Effector memory CD4-positive, alpha-beta T cell (primary cell): ENCODE measurements at places on chromosomes 2 and 18.

DNA sequence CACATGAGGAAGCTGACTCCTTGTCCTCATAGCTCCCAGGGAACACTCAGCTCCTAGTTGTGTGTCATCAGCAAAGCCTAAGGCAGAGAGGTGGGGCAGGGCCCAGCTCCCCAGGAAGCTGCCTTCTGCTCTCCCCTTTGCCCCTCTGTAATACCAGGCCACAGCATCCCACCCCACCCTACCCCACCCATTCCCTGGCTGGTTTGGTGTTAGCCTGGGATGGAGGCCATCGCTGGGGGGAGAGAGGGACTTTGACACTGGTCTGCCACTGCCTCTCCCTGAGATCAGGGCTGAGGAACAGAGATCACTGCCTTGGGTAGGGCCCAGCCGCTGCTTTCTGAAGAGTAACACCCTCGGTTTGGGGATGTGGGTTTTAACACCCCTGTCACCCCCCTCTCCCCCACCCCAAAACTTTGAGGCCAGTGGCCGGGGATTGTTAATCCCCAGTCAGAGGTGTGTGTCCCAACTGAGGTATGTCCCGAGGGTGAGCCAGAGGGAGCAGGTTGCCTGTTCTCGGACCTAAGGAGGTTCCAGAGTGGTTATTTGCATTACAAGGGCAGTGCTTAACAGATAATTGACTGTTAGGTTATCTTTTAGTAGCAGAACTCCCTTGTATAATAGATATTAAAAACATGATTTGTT, 41.4 kb downstream of the TET3 start:
- no peaks in the 10 kb centered on the region for H3K27me3 ChIP-seq
- no peak overlapping the region for H3K4me3 ChIP-seq
- H3K27ac ChIP-seq: no peak overlapping the region

DNA sequence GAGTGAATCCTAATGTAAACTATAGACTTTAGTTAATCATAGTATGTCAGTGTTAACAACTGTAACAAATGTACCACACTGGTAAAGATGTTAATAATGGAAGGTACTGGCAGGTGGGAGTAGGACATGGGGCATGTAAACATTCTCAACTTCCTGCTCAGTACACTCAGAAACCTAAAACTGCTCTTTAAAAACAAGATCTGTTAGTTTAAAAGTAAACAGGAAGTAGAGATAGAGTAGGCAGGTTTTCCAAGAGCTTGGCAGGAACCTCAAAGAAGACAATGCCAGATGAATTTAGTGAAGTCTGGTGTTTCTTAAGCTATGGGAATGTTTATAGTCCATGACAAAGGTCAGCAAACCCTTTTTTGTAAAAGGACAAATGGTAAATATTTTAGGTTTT, 46.6 kb downstream of the CCDC138 start:
- no peak overlapping the region for H3K27ac ChIP-seq
- H3K36me3 ChIP-seq: no peaks in the 10 kb centered on the region
- H3K27me3 ChIP-seq: no peaks in the 10 kb centered on the region
- no peak overlapping the region for H3K4me3 ChIP-seq

DNA sequence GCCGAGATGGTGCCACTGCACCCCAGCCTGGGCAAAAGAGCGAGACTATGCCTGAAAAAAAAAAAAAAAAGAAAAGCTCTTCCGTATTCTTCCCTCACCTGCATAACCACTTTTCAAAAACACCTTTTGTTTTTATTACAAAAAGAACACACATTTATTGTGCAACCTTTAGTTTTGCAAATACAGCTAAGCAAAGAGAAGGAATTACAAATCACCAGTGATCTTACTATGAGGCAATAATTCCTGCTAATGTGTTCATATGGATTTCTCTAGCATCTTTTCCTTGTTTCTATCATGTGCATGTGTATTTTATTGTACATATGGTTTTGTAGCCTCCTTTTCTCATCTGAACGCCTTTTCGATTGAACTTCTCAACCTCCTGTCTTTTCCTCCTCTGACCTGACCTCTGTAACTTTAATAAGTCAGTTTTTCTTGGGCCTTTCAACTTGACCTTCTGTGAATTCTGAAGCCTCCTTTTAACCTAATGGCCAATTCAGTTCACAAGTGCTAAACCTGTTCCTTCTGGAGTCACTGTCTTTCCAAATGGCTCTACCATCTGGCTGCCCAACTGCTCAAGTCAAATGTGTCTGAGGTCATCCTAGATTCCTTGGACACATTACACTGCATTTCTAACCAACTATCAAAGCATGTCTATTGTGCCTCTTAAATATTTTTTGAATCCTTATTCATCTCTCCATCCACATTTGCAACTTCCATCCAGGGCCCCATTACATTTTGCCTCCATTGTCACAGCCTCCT, 59.1 kb upstream of the DAPL1 start:
- H3K4me1 ChIP-seq: no peaks in the 10 kb centered on the region
- H3K36me3 ChIP-seq: no peaks in the 10 kb centered on the region
- no peak overlapping the region for H3K4me3 ChIP-seq
- no peaks in the 10 kb centered on the region for H3K27me3 ChIP-seq

DNA sequence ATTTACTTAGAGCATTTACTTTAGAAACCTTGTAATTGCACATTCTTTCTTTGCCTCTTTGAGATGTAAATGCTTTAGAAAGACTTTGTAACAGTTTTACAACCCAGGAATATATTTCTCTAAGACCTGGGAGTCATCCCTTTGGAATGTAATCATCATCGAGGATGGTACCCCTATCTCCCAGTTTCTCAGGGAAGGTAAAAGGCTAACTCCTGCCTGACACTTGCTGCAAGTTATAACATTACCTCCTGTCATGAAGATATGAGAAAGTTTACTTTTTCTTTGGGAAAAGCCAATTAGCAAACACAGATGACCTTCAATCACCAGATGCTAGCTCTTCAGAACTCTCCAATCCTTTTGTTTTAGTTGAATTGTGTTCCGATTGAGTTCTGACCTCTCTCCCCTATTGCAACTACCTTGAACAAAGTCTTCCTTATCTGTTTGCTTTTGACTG, 420.3 kb upstream of the FSIP2 start:
- H3K36me3 ChIP-seq: no peaks in the 10 kb centered on the region
- DNase-seq: no peak
- no peaks in the 10 kb centered on the region for H3K27me3 ChIP-seq
- H3K4me3 ChIP-seq: no peak overlapping the region
- H3K27ac ChIP-seq: no peak overlapping the region
- H3K4me1 ChIP-seq: no peaks in the 10 kb centered on the region

GRCh38 chr2:28163028-28163427, 229.6 kb upstream of the FOSL2 start:
- H3K27me3 ChIP-seq: no peaks in the 10 kb centered on the region
- no peak overlapping the region for H3K27ac ChIP-seq
- H3K36me3 ChIP-seq: no peaks in the 10 kb centered on the region
- H3K4me3 ChIP-seq: no peak overlapping the region
- no peaks in the 10 kb centered on the region for H3K4me1 ChIP-seq

- no peak for DNase-seq
- no peak overlapping the region for H3K27ac ChIP-seq
- H3K4me3 ChIP-seq: no peak overlapping the region
- H3K36me3 ChIP-seq: no peaks in the 10 kb centered on the region
- no peaks in the 10 kb centered on the region for H3K27me3 ChIP-seq
- no peaks in the 10 kb centered on the region for H3K4me1 ChIP-seq
Measured at GRCh38 chr18:5982332-5982731, 87.0 kb upstream of the TMEM200C start.

DNA sequence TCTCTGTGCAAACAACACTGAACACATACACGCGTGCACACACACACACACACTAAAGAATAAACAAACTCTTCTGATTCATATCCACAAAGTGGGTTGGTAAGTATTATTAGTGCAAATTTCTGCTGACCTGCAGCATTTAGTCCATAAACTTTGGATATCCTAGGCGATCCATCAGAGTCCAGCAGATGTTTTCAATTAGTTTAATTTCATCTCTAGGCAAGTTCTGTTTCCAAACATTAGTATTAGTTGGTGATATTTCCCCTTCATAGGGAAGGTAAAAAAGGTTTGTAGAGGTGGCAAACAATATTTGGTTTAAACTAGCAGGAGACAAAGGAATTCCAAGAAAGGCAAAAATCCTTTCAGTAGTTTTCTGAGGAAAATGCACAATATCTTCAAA, 5.7 kb downstream of the DSEL start:
- no peak for DNase-seq
- H3K27me3 ChIP-seq: no peaks in the 10 kb centered on the region
- no peaks in the 10 kb centered on the region for H3K4me1 ChIP-seq
- H3K36me3 ChIP-seq: no peaks in the 10 kb centered on the region
- no peak overlapping the region for H3K4me3 ChIP-seq

GRCh38 chr2:10753156-10753555, 31.7 kb downstream of the ATP6V1C2 start:
- no peaks in the 10 kb centered on the region for H3K36me3 ChIP-seq
- no peaks in the 10 kb centered on the region for H3K27me3 ChIP-seq
- no peak for DNase-seq
- H3K4me3 ChIP-seq: no peak overlapping the region
- H3K27ac ChIP-seq: no peak overlapping the region

DNA sequence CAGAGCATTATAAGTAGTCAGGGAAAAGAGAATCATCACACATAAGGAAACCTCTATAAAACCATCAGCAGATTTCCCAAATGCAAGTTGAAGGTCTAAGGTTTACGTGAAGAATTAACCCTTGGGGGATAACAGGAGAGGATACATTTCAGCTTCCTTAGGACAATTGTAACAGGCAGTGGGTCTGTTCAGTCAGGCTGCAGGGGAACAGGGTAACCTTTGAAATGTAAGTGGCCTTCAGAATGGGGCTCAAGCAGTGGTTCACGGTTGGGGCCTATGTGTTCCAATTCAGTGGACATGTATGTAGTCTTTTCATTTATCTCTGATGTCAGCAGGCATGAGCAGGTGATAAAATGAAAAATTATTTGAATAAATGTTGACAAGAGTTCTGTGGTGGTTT, 139.3 kb downstream of the EML6 start:
- H3K27ac ChIP-seq: no peak overlapping the region
- H3K36me3 ChIP-seq: no peaks in the 10 kb centered on the region
- H3K27me3 ChIP-seq: no peaks in the 10 kb centered on the region
- no peaks in the 10 kb centered on the region for H3K4me1 ChIP-seq
- H3K4me3 ChIP-seq: no peak overlapping the region

DNA sequence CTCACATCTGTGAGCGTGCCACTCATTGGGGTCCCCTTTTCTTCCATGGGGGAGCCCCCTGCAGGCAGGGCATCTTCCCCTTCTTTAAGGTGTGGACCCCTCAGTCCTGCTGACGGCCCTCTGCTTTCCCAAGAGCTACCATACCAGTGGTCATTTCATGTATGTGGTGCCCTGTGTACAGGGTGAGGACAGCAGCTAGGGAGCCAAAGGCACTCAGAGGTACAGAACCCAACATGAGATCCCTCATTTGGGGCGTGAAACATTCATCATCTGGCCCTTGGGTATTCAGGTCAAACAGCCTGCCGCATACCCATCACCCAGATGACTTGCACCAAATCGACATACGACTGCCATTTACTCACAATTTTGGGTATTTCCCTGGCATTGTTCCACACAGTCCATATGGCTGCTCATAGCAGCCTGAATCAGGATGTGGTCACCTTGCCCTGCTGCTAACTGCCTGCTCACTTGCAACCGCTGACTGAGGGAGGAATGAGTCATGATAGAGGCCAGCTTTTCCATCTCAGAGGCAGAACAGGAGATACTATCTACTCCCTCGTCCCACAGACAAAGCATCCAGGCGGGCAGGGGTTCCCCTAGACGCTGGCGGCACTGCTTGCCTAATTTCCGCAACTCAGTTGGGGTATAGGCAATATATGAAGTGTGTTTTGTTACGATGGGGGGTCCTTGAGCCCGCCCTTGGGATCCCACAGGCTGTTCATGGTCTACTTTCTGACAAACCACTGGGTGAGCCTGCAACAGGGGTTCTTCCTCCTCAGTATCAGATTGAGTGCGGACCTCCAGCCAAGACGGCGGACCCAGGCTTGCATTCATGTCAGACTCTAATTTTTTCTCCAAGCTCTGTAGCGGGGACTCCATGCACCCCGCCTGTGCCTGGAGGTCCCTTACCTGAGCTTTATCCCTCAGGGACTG, 228.6 kb downstream of the SATB2 start:
- no peaks in the 10 kb centered on the region for H3K4me1 ChIP-seq
- H3K27ac ChIP-seq: no peak overlapping the region
- no peaks in the 10 kb centered on the region for H3K27me3 ChIP-seq
- no peak for DNase-seq
- H3K36me3 ChIP-seq: no peaks in the 10 kb centered on the region
- H3K4me3 ChIP-seq: no peak overlapping the region

- no peaks in the 10 kb centered on the region for H3K4me1 ChIP-seq
- H3K36me3 ChIP-seq: peaks cover 27% of the 10 kb centered on the region
- no peak overlapping the region for H3K4me3 ChIP-seq
- H3K27ac ChIP-seq: no peak overlapping the region
Measured at GRCh38 chr2:199966405-199966804, 11.0 kb downstream of the MAIP1 start.

DNA sequence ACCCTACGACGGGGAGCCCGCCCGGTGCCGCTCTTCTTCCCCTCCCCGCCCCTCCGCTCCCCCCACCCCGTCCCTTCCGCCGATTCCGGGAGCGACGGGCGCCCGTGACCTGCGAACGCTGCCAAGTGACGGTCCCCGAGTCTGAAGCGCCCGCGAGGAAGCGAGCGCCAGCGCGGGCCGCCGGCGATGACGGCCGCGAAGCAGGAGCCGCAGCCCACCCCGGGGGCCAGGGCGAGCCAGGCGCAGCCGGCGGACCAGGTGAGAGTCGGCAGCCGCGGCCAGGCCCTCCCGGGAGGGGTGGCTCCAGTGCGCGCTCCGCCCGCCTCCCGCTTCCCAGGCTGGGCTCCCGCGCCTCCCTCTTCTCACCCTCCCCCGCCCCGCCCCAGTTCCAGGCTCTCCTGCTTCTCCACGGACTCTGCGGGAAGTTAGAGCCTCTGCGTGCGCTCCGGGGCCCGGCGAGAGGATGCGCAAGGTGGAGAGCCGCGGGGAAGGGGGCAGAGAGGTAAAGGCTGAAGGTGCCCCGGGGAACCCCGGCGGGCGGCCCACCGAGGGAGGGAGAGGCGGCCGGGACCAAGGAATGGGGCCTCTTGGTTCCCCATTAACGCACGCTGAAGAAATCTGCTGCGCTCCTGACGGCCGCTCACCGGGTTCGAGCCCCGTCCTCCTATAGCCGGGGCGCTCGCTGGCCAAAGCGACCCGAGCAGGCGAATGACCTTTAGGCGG, 719.5 kb downstream of the DPP10 start:
- H3K4me3 ChIP-seq: no peak overlapping the region
- H3K36me3 ChIP-seq: no peaks in the 10 kb centered on the region
- no peaks in the 10 kb centered on the region for H3K4me1 ChIP-seq
- H3K27ac ChIP-seq: no peak overlapping the region
- no peaks in the 10 kb centered on the region for H3K27me3 ChIP-seq

GRCh38 chr2:143698888-143699570, 569.8 kb downstream of the ARHGAP15 start:
- H3K4me3 ChIP-seq: no peak overlapping the region
- H3K4me1 ChIP-seq: no peaks in the 10 kb centered on the region
- no peak for DNase-seq
- peaks cover 13% of the 10 kb centered on the region for H3K36me3 ChIP-seq
- no peak overlapping the region for H3K27ac ChIP-seq

GRCh38 chr18:48805826-48806535, 144.8 kb downstream of the SMAD7 start:
- no peaks in the 10 kb centered on the region for H3K27me3 ChIP-seq
- H3K4me1 ChIP-seq: peaks cover 11% of the 10 kb centered on the region
- no peaks in the 10 kb centered on the region for H3K36me3 ChIP-seq
- DNase-seq: no peak
